Lung (tissue), 17 donors: ENCODE measurements at places on chromosomes 3 and 15. TPM values are rescaled to one million over a fixed set of nuclear protein-coding genes. Genes with fewer than 3 reads are reported as not detected.
A peak's percentile ranks its signal among the peaks of the same experiment; 100 is the strongest.

DNA sequence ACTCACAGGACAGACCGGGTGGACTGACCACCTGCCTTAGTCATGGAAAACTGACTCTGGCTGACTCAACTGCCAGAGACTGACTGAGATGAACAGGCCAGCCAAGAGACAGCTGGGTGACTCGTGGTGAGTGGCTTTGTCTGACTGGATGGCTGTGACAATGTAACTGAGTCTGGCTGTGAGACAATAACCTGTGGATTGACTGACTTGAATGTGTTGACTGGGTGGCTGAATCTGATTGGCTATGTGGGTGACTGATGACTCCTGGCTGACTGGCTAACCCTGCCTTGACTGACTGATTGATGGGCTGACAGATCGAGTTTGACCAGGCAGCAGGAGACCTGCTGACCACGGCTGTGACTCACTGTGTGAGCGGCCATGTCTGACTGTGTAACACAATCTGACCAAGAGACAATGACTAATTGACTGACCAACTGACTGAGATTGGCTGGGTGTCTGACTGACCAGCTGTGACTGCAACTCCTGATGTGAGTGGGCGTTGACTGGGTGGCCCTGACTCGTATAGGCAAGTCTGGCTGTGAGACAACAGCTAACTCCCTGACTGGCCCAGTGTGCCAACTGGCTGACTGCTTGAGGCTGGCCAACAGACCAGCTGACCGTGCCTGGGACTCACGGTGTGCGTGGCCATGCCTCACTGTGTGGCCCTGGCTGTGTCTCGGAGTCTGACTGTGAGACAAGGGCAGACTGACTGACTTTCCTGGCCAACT, 509.1 kb downstream of the SHQ1 start:
- peak; percentile 43 for DNase-seq

DNA sequence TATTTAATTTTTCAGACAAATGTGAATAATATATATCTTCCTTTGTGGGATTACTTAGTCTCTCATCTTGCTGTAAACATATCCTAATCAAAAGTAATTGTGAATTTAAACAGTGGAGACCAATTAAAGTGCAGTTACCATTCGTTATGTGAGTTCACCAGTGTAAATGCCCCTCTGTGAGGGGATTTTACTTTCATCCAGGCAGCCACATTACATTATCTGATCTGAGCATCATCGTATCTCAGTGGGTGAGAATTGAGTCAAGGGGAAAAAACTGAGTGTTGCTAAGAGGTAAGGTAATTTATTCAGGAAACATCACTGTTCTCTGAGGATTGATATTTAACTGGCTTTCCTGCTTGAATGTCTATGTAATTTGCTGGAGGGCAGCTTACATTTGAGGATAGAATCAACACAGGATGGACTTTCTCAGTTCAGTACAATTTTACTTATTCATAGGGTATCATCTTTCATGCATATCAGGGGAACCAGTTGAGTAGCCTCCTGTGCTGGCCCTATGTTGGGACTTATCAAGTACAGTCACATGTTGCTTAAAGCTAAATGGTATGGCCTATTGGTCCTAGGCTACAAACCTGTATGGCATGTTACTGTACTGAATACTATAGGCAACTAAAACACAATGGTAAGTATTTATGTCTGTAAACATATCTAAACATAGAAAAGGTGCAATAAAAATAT, 219.7 kb downstream of the CD47 start:
- no peak for DNase-seq

P2RY13 gene
- total RNA-seq, result 5.7 TPM

DPPA2 gene
- not detected for total RNA-seq

DNA sequence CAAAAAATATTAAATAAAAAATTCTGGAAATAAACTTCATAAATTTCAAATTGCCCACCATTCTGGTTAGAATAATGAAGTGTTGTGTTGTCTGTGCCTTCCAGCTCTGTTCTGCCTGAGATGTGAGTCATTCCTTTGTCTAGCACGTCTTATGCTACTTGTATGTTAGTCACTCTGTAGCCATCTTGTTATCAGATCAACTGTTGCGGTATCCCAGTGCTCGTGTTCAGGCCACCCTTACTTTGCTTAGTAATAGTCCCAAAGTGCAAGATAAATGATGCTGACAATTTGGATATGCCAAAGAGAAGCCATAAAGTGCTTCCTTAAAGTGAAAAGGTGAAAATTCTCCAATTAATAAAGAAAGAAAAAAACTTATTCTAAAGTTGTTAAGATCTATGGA, 527.5 kb downstream of the NAALADL2 start:
- no peak for DNase-seq

DNA sequence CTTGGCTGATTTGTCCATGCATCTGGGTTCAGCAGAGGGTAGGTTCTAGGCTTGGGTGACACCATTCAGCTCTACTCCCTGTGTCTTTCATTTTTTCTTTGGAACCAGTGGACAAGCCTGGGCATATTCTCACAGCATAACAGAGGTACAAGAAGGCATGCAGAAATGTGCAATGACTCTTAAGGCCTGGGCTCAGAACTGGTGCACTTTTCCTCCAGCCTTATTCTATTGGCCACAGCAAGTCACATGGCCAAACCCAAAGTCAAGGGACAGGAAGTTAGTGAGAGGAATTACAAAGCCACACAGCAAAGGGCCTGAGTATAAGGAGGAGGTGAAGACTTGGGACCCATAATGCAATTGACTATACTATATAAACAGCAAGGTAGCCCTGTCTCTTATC, 200.9 kb upstream of the CTDSPL start:
- no peak for DNase-seq

NMB gene
- 9.3 TPM for total RNA-seq

PSMD2 gene
- total RNA-seq, result 119 TPM

DNA sequence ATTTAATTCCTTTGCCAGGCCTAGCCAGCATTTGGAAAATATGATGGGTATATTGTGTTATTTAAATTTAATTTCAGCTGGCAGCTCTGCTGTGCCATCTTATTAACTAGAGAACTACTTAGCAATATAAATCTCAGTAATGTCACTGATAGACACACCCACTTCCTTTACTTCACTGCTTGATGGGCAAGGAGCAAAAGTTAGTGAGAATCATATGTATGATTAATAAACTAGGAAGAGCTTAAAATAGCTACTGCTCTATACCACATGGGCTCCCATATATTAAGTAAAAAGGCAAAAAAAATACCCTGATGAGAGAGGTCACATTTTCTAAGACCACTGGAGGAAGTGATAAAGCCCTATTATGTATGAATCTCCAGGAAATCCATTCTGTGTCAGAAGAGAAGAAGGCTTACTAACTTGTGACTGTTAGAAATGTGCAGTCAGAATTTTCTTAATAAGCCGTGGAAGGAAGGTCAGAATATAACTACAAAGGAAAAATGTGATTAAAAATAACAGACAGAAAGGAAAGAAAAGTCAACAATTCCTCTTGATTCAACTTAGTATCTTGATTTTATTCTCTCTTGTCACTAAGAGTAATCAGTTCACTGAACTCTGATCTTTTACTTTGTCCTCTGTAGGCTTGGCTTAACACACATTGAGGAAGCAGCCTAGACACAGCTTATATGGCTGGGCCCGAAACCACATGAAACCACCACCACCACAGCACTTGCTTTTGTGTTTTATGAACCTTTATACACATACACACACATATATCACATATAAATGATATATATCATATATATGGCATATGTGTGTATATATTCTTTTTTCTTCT, 1233.9 kb upstream of the ALCAM start:
- DNase-seq, result no peak

GRCh38 chr3:151268267-151269235, 9.8 kb downstream of the P2RY14 start:
- no peak for DNase-seq

C15orf62 gene
- total RNA-seq, result 0.34 TPM

DNA sequence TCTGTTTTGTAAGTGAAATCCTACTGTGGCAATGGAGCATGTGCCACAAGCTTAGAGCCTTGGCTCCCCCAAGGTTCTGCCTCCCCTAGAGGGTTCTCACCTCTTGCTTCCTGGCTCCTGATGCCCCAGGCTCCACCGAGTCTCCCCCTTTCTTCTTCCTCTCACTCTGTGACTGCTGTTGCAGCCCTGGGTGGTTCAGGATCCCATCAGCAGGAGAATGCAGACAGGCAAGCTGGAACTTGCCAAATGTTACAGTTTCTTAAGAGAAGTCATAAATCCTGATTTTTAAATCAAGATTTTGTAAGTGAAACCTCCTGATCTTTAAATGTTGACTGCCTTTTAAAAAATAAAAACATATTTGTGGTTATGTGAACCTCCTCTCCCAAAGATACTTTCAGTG, 133.9 kb downstream of the CCNL1 start:
- no peak for DNase-seq

MST1R gene
- 54.8 TPM for total RNA-seq

DNA sequence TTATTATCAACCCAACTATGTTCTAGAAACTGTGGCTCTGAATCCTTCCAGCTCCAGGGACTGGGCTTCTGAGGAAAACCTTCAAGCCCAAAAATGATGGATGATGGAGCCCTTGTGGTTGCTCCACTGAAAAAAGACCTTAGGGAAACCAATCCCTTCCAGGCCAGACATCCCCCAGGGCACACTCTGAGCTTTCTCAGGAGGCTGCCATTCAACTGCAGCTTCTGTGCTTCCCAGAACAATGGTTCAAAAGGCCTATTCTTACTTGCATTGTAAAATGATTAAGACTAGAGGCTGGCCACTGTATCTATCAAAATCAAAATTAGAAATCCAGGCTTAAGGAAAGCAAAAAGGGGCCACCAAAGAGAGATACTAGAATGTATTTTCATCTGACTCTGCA, 27.3 kb downstream of the EID1 start:
- DNase-seq, result no peak

GRCh38 chr3:67349551-67350174, 304.7 kb downstream of the SUCLG2 start:
- no peak for DNase-seq

DNA sequence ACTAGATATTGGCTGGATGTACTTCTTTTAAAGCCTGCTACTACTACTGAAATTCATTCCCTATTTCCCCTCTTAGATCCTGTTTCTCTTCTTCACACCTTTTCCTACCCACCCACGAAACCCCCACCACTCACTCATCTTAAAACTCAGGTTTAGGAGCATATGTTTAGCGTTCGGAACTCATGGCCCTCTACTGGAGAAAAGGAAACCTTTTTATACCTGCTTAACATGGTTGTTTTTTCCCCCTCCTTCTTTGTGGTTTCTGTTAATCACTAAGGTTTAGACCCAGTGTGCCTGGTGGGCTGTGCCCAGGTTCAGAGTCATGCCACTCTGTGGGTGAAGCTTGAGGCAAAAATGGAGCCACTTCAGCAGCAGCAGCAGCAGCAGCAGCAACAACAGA, 2.6 kb downstream of the ARID3B start:
- no peak for DNase-seq
